ENCODE measurements at places on chromosomes 5 and 9. TPM values are rescaled to one million over a fixed set of nuclear protein-coding genes. Genes with fewer than 3 reads are reported as not detected.

The PCDHGC4 gene
- 3.3 TPM for total RNA-seq

The NEUROG1 gene
- not detected for total RNA-seq

The PDE6A gene
- total RNA-seq, result 3.6 TPM

The GRIN3A gene
- 0.06 TPM for total RNA-seq

The ESM1 gene
- total RNA-seq, result not detected

The ENTR1 gene
- 24.3 TPM for total RNA-seq

The IRX2 gene
- total RNA-seq, result 5.7 TPM

The LAMC3 gene
- 1.4 TPM for total RNA-seq

The HMMR gene
- total RNA-seq, result 17.2 TPM
